ENCODE measurements at places on chromosomes 5 and 9.

DNA sequence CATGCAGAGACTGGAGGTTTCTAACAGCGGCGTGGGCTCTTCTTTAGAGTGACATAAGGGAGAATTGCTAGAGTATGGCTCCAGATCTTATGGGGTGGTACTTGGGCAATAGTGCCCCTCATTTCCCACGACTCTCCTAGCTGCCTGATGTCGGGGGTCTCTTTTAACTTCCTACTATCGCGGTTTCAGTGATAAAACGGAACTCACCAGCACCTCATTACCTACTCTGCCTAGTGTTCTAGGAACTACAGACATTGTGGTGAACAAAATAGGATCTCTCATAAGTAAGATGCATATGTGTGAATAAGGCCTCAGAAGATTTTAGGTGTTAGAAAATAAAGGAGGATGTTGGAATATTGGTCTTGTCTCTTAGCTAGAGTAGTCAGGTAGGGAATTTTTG is 1.1 kb downstream of the ICE1 start:
- DNase-seq, result no peak

GRCh38 chr5:95697781-95698681 is 15.2 kb upstream of the SPATA9 start:
- peak; percentile 43 for DNase-seq

DNA sequence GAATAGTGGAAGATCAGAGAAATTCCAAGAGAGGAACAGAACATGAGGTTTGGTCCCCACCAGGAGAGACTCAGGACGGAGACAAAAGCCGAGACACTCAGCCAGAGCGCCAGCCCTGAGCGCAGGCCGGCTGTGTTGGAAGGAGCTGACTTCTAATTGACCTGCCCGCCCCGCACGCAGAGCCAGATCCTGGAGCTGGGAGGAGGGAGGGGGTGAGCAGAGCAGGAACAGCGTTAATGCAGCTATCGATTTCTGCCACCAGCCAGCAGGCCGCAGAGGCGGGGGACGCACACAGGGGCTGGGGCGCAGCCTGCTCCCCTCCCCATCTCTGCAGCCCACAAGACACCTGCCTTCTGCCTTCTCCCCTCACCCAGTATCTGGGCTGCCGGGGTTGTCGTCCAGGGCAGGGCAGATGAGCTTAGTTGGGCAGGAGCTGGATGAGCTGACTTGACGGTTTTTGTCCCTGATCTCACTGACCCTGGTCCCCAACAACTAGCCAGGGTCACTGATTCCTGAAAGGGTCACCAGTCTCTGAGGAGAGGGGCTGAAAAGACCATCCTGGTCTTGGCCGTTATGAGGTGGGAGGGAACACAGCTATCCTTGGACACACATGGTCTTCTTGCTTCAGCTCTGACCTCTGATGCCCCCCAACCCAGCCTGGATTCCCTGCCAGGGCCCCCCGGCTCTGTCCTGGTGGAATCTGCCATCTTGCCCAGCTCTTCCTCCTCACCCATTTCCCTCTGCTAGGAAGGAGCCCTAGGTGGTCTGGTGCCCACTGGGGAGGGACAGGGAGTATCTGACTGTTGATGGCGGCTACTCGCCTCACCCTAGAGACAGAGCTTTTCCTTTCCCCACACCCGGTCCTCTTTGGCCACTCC is 29.8 kb downstream of the CXXC5 start:
- no peak for DNase-seq

DNA sequence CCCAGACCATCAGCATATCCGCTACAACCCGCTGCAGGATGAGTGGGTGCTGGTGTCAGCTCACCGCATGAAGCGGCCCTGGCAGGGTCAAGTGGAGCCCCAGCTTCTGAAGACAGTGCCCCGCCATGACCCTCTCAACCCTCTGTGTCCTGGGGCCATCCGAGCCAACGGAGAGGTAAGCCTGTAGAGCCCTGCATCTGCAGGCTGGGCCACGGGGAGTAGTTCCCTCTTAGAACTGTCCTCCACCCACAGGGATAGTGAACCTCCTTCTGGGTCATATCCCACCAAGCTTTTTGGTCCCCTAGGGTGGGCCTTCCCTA is 569 bp downstream of the GALT start:
- DNase-seq, result no peak

DNA sequence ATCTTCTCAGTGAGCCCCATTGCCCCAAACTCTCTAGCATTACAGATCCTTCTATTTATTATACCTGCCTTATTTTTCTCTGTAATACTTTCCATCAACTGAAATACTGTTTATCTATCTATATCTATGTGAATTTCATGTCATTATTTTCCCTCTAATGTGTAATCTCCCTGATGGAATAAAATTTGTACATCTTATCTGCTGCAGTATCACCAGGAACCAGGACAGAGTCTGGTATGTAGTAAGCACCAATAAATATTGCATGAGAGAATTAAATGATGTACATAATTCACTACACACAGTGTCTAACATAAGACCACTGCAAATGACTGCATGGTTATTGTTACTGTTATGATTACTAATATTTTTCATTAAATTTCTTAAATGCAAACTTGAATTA is 759.1 kb downstream of the PRELID2 start:
- DNase-seq, result no peak

DNA sequence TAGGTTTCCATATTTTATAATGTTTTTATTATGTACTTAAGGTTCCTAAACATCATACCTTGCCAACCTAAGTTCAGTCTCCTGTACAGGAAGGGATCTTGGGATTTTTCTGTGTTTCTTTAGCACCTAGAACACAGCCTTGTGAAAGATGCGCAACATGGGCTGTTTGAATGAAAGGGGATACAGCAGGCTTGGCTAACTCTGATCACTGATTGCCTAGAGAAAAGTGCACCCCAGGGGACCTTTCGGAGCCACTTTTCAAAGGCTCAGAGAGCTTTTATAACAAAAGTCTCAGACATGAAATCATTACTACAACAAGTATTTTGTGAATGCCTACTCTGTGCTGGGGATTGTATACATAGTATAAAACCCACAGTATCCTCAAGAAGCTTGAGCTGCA is 261.6 kb downstream of the BNC2 start:
- no peak for DNase-seq

DNA sequence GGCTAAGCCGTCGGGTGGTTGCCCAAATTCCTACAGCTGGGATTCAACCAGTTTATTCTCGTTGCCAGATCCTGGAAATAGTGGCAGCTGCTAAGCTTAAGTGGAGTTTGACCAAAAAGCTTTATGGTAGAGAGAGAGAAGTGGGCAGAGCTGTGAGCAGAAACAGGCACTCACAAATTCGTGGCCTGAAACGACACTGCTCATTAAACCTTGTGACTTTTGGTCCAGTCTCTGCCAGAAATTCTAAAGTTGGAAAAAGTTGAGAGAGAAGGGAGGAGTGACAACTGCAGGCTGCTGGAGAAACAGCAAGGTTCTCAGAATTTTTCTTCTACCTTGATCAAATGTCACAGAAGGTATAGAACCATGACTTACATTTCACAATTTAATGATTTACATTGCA is 131.5 kb downstream of the MTX3 start:
- no peak for DNase-seq

GRCh38 chr5:143562935-143563334 is 159.4 kb upstream of the NR3C1 start:
- DNase-seq, result no peak

DNA sequence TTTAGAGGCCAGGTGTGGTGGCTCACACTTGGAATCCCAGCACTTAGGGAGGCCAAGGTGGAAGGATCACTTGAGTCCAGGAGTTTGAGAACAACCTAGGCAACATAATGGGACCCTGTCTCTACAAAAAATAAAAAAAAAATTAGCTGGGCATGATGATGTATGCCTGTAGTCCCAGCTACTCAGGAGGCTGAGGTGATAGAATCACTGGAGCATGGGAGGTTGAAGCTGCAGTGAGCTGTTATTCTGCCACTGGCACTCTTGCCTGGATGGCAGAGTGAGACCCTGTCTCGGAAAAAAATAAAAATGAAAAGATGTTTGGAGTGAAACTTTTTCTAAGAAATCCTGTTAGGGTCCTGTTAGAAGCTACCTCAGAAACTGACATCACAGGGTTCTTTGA is 24.2 kb downstream of the OCLN start:
- DNase-seq, result no peak

- no peak for DNase-seq
These were observed 491.6 kb downstream of the SEMA5A start for GRCh38 chr5:9054322-9054721.

DNA sequence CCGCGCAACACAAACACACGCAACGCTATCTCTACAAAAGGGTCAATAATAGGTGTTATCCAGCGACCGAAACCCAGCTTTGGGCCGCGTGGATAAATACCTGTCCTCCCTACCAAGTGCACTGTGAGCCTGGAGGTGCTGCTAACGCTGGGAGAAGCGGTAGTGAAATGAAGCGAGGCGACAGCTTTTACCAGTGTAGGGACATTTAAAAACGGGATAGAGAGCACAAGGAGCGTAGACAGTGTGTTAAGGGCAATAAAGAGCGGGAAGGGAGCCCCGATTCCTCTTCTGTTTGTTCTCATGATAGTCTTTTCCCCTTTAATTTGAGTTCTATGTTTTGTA is 421 bp upstream of the DEPDC1B start:
- DNase-seq, result no peak
